ENCODE measurements at places on chromosomes 7 and 10. TPM values are rescaled to one million over a fixed set of nuclear protein-coding genes. Genes with fewer than 3 reads are reported as not detected.

- DNase-seq, result no peak
Measured at GRCh38 chr10:124129471-124129870, 36.1 kb upstream of the CHST15 start.

Gene DNAJB9
- total RNA-seq, result 41.9 TPM

Gene NCF1
- total RNA-seq, result not detected

Gene CALHM1
- total RNA-seq, result not detected

DNA sequence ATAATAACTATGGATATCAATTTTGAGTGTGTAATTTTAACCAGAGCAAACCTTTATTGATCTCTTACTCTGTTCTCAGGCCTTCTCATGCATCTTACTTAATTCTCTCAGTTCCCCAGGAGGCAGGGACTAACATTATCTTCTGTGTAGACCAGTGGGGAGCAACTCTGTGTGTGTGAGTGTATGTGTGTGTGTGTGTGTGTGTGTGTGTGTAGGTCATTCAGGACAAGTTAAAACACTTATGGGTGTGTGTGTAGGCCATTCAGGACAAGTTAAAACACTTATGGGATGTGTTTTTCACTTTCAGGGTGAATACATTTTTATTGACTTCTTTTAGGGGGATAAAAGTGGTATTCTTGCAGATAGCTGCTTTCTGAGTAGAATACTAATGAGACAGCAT lies 145.0 kb downstream of the ADAM12 start:
- DNase-seq, result peak; percentile 26

DNA sequence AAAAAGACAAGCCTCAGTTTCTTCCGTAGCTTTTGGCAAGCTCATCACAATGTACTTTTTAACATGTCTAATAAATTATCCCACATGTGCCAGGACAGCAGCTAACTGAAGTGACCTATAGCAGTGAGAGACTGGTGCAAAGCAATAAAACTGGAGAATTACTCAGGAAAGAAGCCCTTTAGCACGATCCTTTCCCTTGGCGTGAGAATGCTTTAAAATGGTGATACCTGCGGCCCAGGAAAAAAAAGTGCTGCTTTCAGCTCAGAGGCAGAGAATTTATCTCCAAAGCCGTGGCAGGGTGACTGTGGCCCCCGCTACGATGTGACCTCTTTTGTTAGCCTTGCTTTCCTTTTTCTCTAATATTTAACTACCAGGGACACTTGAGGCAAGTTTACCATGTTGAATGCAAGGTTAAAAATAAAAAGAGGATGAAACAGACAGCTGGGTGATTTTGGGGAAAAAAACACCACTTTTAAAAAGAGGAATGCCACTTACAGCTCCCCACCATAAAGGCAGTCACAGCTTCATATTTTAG lies 184.0 kb downstream of the FANK1 start:
- DNase-seq, result no peak

GRCh38 chr7:37683246-37684120 lies at the start of gene GPR141:
Gene GPR141, plus strand, starts transcription at chr7:37683766. Its CDS starts 56,628 bp downstream, at chr7:37740394.
- DNase-seq, result no peak

Gene NYAP1
- total RNA-seq, result 0.23 TPM

DNA sequence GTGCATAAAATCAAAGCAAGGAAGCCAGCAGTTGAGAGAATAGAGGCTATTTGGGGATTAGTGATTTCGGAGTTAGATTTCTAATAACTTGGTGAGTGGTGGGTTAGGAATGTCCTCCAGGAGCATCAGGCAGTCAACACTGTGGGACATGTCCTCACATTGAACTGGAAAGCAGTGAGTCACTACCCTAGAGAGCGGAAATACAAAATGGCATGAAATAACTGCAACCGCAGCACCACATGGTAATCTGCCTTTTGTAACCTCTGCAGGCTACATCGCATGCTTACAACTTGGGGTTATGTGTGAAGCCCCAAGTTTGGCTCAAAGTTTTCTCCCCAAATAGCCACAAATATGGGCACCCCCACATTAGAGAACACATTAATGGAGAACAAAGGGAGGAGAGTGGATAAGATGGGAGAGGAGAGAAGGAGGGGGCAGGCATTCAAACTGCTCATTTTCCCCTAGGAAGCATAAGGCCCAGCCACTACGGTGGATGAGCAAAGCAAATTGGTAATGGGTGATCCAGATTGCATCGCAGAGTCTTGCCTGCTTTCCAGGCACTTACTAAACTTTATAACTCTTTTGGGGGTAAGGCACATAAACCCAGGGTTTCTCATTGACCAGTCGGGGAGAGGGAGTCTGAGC lies 22.0 kb upstream of the SLF2 start:
- DNase-seq, result peak; percentile 100

Gene PRRT4
- not detected for total RNA-seq

DNA sequence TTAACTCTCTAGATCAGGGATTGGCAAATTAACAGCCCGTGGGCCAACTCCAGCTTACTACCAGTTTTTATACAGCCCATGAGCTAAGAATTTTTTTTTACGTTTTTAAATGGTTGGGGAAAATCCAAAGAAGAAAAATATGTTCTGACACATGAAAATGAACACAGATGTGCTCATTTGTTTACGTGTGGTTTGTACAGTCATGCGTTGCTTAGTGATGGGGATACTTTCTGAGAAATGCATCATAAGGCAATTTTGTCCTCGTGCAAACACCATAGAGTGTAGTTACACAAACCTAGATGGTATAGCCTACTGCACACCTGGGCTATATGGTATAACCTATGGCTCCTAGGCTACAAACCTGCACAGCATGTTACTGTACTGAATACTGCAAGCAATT lies 8.3 kb upstream of the SMKR1 start:
- DNase-seq, result peak; percentile 94

- DNase-seq, result no peak
Measured at GRCh38 chr7:27900006-27900405, 160.0 kb downstream of the TAX1BP1 start.

GRCh38 chr7:159033473-159033825 lies 111.2 kb downstream of the VIPR2 start:
- no peak for DNase-seq

GRCh38 chr7:91347290-91347689 lies 83.1 kb downstream of the FZD1 start:
- DNase-seq, result no peak

GRCh38 chr7:83130623-83131545 lies 31.8 kb downstream of the PCLO start:
- no peak for DNase-seq

- peak; percentile 32 for DNase-seq
Measured at GRCh38 chr7:27661811-27662489, 733 bp downstream of the HIBADH start.

Gene LIPJ
- total RNA-seq, result not detected

- DNase-seq, result peak; percentile 40
Measured at GRCh38 chr7:92987095-92987494, 130.7 kb downstream of the SAMD9 start.

Gene SSC4D
- 0.71 TPM for total RNA-seq

DNA sequence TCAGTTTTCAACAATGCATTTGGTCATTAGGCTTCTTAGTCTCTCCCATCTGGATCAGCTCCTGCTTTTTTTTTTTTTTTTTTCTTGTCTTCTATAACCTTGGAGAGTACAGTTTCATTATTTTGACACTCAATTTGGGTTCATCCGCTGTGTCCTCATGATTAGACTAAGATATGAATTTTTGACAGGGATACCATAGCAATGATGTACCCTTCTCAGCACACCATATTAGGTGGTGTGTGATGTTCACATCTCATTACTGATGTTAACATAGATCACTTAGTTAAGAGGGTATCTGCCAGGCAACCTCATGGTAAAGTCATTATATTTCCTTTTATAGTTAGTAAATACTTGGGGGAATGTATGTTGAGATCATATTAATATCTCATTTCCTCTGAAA lies 445.5 kb upstream of the IGFBP3 start:
- no peak for DNase-seq

DNA sequence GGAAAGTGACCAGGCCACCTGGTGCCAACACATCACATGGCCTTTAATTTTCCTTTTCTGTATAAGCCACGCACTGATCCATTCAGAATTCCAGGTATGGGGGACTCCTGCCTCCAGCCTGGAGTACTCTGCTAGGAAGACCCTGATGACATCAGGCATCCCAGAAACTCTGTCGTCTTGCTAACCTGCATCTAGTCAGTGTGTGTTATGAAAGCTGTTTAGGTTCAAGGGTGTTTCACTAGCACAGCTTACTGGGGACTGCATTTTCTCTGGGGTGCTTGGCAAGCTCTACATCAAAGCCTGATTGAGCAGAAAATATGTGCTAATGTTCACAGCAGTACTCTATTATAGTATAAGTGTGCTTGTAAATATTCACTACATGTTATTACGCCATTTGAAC lies 100.6 kb upstream of the MGMT start:
- no peak for DNase-seq

GRCh38 chr7:21317966-21318915 lies 109.6 kb upstream of the SP4 start:
- no peak for DNase-seq

DNA sequence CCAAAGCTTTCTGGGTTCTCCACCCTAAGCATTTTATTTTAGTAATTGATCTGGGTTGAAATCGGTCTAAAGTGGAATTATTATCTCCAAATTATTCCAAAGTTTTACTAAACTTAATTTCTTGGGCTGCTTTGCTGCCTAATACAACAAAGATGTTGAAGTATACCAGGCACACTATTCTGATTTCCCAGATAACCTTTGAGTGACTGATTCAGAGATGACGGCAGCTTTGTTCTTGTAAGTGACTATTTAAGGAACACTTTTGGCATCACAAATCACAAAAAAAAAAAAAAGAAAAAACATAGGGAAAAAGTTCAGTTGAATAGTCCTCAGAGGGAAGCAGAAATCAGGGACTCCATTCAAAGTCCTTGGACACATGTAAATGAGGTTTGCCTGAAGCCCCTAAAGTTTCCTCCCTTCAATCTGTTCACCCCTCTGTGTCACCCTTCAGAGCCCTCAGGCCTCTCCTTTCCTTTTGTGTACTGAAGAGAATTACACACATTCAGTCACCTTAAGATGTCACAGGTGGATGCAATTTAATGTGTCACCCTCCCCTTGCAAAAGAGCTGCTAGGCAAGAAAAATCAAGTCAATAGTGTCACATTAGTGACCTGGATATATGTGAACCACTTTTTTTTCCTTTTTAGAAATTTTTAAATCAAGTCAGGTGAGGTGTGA lies 81.5 kb downstream of the RTKN2 start:
- no peak for DNase-seq

DNA sequence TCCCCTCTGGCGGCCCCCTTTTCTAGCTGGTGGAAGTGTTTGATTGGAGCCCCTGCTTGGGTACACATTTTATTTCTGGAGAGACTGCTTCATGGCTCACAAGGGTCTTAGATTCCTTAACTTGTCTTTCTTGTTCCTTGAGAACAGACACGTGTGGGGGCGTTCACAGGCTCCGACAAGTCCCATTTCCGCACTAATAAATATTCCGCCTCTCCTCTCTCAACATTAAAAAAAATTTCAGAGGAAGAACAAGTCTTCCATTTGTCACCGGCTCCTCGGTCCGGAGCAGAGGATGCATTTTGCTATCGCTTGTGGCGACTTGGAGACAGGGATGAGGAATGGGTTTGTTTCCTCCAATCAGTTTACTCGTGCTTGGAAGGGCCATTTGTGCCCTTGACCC lies 134.0 kb upstream of the PODXL start:
- no peak for DNase-seq

GRCh38 chr10:133520193-133520738 lies 6.9 kb upstream of the CYP2E1 start:
- peak; percentile 69 for DNase-seq

DNA sequence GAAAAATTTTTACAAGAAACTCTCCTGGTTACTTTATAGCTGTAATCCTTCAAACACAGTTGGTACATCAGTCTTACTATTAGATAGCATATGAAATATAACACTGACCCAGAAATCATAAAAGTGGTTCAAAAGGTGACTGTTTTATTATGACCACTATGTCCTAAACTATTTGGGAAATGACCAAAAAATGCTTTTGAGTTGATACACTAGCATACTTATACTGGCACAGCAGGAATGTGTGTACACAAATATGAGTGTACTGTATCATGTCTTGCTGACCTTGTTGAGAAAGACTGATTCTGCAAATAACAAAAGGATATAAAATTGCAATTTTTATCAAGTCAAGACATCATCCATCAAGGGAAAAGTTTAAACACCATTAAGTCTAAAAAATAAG lies 24.3 kb downstream of the CSTF2T start:
- DNase-seq, result peak; percentile 55

Gene MTG1
- 28.5 TPM for total RNA-seq

DNA sequence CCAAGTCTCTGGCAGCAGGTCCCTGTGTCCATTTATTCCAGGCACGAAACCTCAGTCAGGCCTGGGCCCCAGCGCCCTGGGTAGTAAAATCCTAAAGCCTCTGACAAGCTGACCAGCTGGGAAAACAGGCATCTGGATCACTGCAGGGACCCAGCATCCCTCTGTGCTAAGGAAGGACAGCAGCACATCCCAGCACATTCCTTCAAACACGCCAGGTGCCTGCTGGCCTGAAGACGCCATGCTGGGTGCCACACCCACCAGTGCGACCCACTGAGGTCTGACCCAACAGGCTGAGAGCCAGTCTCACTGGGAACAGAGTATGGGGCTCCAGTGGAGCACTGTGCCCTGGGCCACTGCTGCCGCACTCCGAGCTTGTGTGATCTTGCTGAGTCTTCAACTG lies 6.4 kb downstream of the DNAJB12 start:
- no peak for DNase-seq

Gene CHST3
- 40.6 TPM for total RNA-seq

Gene UCN3
- total RNA-seq, result not detected

GRCh38 chr7:16433568-16434122 lies 12.3 kb upstream of the CRPPA start:
- no peak for DNase-seq

DNA sequence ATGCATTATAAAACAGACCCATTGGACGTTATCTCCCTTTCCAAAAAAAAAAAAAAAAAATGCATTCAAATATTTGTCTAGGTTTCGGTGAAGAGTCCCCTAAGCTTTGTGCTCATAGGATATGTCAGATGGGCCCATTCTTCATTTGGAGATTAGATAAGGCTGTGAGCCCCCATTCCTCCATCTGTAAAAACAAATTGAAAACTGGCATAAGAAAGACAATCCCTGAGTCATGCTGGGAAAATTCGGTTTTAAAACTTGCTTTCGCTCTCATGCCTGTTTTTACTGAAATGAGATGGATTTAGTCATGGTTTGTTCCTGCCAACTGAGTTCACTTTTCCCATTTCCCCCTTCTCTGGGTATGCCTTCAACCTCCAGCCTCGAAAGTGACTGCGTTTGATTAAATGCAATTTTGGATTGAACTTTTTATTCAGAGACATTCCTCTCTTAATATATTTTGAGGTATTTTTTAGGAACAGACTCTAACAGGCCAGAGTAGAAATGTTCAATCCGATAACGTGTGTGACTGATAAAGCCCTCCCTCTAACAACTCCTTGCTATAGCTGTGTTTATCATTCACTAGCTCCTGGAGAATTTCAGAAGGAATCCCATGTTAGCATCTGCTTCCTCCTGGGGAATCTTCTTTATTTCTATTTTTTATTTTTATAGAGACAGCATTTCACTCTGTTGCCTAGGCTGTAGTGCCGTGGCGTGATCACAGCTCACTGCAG lies 190.9 kb upstream of the LYZL2 start:
- DNase-seq, result peak; percentile 93

DNA sequence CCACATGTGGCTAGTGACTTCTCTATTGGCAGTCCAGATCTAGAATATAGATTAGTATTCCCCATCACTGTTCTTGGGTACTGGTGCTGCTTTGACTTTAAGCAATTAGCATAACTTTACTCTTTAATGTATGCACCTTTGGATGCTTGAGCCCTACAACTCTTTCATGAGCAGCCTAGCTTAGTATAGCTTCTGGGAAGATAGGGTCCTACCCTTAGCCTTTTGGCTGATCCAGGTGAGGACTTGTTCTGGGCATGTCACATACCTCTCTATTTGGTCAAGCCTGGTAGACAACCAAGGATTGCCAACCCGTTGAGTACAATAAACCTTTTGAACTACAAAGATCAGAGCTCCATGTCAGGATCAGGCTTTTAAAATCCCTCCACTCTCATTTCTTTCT lies 17.7 kb downstream of the PCGF5 start:
- DNase-seq, result no peak

Measured in LHCN-M2 (cell line).